Gastrocnemius medialis (tissue), 4 donors: ENCODE measurements at places on chromosomes 3 and 15. TPM values are rescaled to one million over a fixed set of nuclear protein-coding genes. Genes with fewer than 3 reads are reported as not detected.

- DNase-seq, result no peak
- no peaks in the 10 kb centered on the region for H3K36me3 ChIP-seq
- peaks cover 3% of the 10 kb centered on the region for H3K4me1 ChIP-seq
Observed at GRCh38 chr3:45225465-45226205, 452 bp downstream of the TMEM158 start.

- no peak overlapping the region for H3K4me3 ChIP-seq
- H3K27ac ChIP-seq, result no peak overlapping the region
- DNase-seq, result no peak
Observed at GRCh38 chr15:66780172-66780972, 78.3 kb downstream of the SMAD6 start.

DNA sequence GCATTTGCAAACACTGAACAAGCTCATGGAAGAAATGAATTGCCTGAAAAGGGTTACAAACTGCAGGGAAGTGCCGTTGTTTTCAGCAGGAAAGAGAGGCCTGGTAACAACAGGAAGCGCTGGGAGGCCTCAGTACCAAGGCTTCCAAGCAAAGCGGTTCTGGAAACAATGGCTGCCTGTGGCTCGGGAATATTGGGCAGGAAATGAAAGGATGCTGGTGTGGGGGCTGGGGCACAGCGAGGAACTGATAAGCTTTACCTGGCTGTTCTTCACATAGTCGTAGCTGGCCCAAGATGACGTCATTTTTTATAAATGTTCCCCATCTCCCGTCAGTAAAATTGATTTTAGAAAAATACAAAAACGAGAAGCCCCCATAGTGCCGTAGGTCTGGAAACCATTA, 55.9 kb downstream of the ARHGAP31 start:
- H3K27me3 ChIP-seq, result no peaks in the 10 kb centered on the region
- peaks cover 23% of the 10 kb centered on the region for H3K4me1 ChIP-seq
- DNase-seq, result no peak
- no peaks in the 10 kb centered on the region for H3K36me3 ChIP-seq
- H3K4me3 ChIP-seq, result no peak overlapping the region
- peak overlapping the region; percentile 58 for H3K27ac ChIP-seq

GRCh38 chr3:186185194-186185787, 76.4 kb upstream of the ETV5 start:
- DNase-seq, result no peak
- H3K36me3 ChIP-seq, result no peaks in the 10 kb centered on the region

GRCh38 chr3:149480326-149481017, 6.0 kb downstream of the TM4SF4 start:
- H3K4me3 ChIP-seq, result no peak overlapping the region
- no peaks in the 10 kb centered on the region for H3K36me3 ChIP-seq
- H3K27ac ChIP-seq, result peak overlapping the region; percentile 75
- peak; percentile 74 for DNase-seq
- H3K27me3 ChIP-seq, result no peaks in the 10 kb centered on the region

GRCh38 chr15:65115542-65115941, 542 bp upstream of the UBAP1L start:
- peaks cover 56% of the 10 kb centered on the region for H3K36me3 ChIP-seq
- H3K4me3 ChIP-seq, result no peak overlapping the region
- H3K27ac ChIP-seq, result no peak overlapping the region
- no peak for DNase-seq
- no peaks in the 10 kb centered on the region for H3K4me1 ChIP-seq
- no peaks in the 10 kb centered on the region for H3K27me3 ChIP-seq

DNA sequence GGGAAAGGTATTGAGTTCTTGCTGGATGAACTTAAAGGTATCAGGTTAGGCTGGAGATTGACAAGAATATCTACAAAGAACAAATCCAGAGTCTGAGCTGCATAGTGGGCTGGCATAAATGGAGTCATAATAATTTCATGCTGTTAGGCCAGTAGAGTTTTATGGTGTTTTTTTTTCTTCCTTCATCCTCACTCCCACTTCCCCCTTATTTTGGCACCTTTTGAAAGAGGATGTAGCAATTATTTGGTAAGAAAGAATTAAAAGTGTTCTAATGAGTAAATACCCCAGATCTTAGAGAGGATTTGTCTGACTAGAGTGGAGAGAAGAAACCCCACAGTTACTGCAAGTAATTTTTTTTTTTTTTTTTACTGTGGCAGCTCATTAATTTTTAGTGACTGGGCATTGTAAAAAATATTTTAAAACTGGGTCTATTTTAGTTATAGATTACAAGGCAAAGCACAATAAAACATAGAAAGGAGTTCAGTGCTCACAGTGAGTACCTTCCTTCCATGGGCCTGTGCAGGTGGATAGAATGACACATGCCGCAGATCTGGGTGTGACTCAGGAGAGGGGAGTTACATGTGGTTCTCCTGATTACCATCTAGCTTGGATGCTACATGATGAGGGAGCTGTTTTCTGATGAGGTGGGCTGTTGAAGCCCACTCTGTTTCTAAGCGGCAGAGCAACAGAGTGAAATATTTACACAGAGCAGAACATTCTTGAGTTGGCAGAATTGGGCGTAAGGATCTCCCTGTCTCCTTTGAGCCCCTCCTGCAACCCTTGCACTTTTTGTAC, 5.3 kb downstream of the EDEM1 start:
- DNase-seq, result peak; percentile 14
- peaks cover 58% of the 10 kb centered on the region for H3K4me1 ChIP-seq
- peak overlapping the region; percentile 83 for H3K27ac ChIP-seq
- H3K4me3 ChIP-seq, result no peak overlapping the region
- H3K27me3 ChIP-seq, result no peaks in the 10 kb centered on the region

GRCh38 chr3:36295296-36295695, 85.0 kb upstream of the STAC start:
- no peak overlapping the region for H3K4me3 ChIP-seq
- no peaks in the 10 kb centered on the region for H3K36me3 ChIP-seq
- DNase-seq, result no peak
- no peaks in the 10 kb centered on the region for H3K27me3 ChIP-seq
- H3K4me1 ChIP-seq, result no peaks in the 10 kb centered on the region

DNA sequence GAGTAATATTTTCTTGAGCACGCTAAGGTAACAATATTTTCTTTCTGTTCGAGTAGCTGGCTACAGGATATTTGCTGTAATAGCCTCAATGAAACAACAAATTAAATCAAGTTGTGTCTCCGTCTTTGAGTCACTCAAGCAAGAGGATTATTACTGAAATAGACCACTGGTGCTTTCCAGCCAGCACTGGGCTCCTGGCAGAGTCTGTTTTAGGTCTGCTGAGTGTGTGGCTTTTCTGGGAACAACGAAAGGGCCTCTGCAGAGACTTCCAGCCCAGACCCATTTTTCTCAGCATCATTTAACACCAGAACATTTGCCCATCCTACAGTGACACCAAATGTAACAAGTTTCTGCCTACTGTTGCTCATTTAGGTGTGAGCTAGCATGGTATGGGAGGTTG, 652.9 kb downstream of the MAGI1 start:
- no peaks in the 10 kb centered on the region for H3K27me3 ChIP-seq
- H3K4me1 ChIP-seq, result no peaks in the 10 kb centered on the region
- peaks cover 9% of the 10 kb centered on the region for H3K36me3 ChIP-seq
- DNase-seq, result no peak

GRCh38 chr15:96186105-96186504, 144.4 kb upstream of the NR2F2 start:
- no peaks in the 10 kb centered on the region for H3K36me3 ChIP-seq
- H3K27ac ChIP-seq, result no peak overlapping the region
- DNase-seq, result no peak
- H3K4me3 ChIP-seq, result no peak overlapping the region

DNA sequence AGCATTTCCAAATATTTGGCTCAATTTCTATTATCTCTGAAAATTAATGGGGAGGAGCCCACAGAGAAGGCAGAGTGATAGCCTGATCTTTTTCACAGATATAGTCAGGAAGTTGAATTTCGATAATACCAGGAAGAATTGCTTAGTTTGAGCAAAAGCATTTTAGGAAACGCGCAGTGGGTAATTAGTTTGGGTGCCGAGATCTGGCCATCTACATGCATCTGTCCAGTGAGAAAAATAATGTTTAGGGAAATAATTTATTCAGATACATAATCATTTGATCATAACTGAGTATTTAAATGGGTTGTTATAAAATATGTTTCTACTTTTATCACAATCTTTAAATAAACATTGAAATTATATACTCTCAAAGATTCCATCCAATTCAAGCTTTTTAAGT, 653.9 kb downstream of the RBMS3 start:
- H3K4me1 ChIP-seq, result no peaks in the 10 kb centered on the region
- no peak overlapping the region for H3K4me3 ChIP-seq
- no peak for DNase-seq
- no peak overlapping the region for H3K27ac ChIP-seq
- no peaks in the 10 kb centered on the region for H3K36me3 ChIP-seq

GRCh38 chr15:63331456-63331855, 50.2 kb downstream of the CA12 start:
- H3K4me3 ChIP-seq, result no peak overlapping the region
- no peaks in the 10 kb centered on the region for H3K36me3 ChIP-seq
- DNase-seq, result no peak

- no peaks in the 10 kb centered on the region for H3K36me3 ChIP-seq
- no peak overlapping the region for H3K4me3 ChIP-seq
- no peak for DNase-seq
- no peak overlapping the region for H3K27ac ChIP-seq
- no peaks in the 10 kb centered on the region for H3K4me1 ChIP-seq
- no peaks in the 10 kb centered on the region for H3K27me3 ChIP-seq
Observed at GRCh38 chr3:94099311-94099710, 36.5 kb downstream of the NSUN3 start.

GRCh38 chr3:61960976-61961375, 399.6 kb downstream of the PTPRG start:
- peaks cover 6% of the 10 kb centered on the region for H3K4me1 ChIP-seq
- H3K4me3 ChIP-seq, result no peak overlapping the region
- no peaks in the 10 kb centered on the region for H3K27me3 ChIP-seq
- no peaks in the 10 kb centered on the region for H3K36me3 ChIP-seq
- no peak for DNase-seq
- no peak overlapping the region for H3K27ac ChIP-seq

DNA sequence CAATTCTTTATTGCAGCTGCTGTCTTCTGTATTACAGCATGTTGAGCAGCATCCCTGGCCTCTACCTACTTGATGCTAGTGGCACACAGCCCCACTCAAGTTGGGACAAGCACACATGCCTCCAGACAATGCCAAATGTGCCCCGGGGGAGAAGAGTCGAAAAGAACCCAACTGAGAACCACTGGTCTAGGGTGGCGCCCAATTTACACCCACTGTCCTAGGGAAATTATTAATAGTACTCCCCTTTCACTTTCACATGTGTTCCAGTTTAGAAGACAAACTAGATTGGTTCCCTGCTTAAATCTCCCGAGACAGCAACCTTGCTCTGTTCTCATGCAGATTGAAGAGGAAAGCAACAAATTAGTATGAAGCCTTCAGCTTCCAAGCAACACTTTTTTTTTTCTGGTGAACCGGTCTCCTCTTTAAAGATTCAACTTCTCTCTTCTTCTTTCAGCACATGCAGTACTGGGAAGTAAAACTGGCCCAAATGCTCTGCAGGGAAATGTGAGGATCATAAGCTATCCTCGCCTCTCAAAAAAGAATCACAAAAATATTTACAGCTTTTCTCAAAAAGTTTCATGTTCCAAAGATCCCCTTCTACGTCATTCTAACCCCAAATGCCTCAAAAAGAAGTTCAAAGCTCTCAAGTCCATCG, 823.9 kb upstream of the CFAP20DC start:
- DNase-seq, result no peak
- no peak overlapping the region for H3K27ac ChIP-seq
- no peaks in the 10 kb centered on the region for H3K4me1 ChIP-seq
- no peaks in the 10 kb centered on the region for H3K36me3 ChIP-seq
- no peaks in the 10 kb centered on the region for H3K27me3 ChIP-seq
- H3K4me3 ChIP-seq, result no peak overlapping the region

DNA sequence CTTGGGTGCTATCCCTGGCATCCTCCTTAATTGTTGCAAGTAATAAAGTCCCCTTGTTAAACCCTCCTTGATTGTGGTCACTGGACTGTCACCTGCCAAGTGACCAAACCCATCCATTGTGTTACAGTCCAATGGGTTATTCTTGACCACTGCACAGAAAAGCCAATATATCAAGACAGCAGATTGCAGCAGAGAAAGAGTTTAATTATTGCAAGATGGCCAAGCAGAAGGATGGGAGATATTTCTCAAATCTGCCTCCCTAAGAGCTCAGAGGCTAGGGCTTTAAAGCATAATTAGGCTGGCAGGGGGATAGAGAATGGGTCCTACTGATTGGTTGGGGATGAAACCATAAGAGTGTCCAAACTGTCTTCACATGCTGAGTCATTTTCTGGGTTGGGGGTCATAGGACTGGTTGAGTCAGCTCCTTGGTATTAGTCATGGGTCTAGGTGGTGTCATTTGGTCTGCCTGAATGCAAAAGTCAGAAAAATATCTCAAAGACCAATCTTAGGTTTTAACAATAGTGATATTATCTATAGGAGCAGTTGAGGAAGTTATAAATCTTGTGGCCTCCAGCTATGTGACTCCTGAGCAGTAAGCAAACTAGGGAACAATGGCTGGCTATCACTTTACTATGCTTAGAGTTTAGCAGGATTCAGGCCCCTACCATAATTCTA, 19.1 kb upstream of the XYLB start:
- no peaks in the 10 kb centered on the region for H3K4me1 ChIP-seq
- no peaks in the 10 kb centered on the region for H3K27me3 ChIP-seq
- no peaks in the 10 kb centered on the region for H3K36me3 ChIP-seq

Gene SNTN
- total RNA-seq, result not detected

Gene EPHA3
- total RNA-seq, result 0.36 TPM

Gene RTP1
- not detected for total RNA-seq

Gene ARHGEF26
- 1.7 TPM for total RNA-seq

Gene SHF
- total RNA-seq, result 3.3 TPM

Gene RCCD1
- 4.5 TPM for total RNA-seq
